Stimulated activated CD4-positive, alpha-beta T cell treated with anti-CD3 and anti-CD28 coated beads, TNF-alpha, amount 100 ng/mL, for 1 hour (primary cell): ENCODE measurements at places on chromosomes 6 and 20.
A peak's percentile ranks its signal among the peaks of the same experiment; 100 is the strongest.

DNA sequence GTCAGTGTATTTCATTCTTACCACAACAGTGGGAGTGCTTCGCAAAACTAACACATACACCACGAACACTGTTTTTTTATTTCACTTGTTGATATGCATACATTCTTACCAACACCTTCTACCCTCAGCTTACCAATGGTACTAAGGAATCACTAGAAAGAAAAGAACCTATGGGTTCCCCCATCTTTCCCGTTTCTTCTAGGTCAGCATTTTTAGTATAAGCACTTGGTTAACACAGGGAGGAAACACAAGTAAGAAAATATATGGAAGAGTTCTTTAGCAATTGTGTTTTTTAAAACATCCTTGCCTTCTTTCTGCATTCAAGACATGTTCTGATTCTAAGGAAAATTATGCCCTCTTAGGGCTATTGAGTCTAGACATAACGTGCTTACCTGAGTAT, 39.9 kb upstream of the EYA4 start:
- DNase-seq = no peak

GRCh38 chr6:149463781-149464180, 21.0 kb downstream of the ZC3H12D start:
- DNase-seq = no peak

DNA sequence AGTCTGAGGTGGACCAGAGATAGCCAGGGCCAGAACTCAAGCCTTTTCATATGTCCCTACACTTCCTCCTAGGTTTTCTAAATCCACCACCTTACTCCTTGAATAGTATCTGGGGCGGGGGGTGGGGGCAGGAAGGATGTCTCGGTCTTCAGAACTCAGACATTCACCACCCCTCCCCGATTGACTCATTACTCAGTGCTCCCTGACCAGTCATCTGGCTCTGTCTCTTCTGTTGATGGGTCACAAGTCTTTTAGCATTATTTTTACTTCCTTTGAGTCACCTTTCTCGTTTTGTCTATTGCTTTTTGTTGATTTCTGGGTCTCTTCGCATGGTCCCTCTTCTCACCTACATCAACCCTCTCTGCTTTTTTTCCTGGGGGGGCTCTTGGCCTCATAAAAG, 23.3 kb downstream of the NOX3 start:
- no peak for DNase-seq

- DNase-seq = no peak
Measured at GRCh38 chr6:16723826-16724225, 37.4 kb downstream of the ATXN1 start.

DNA sequence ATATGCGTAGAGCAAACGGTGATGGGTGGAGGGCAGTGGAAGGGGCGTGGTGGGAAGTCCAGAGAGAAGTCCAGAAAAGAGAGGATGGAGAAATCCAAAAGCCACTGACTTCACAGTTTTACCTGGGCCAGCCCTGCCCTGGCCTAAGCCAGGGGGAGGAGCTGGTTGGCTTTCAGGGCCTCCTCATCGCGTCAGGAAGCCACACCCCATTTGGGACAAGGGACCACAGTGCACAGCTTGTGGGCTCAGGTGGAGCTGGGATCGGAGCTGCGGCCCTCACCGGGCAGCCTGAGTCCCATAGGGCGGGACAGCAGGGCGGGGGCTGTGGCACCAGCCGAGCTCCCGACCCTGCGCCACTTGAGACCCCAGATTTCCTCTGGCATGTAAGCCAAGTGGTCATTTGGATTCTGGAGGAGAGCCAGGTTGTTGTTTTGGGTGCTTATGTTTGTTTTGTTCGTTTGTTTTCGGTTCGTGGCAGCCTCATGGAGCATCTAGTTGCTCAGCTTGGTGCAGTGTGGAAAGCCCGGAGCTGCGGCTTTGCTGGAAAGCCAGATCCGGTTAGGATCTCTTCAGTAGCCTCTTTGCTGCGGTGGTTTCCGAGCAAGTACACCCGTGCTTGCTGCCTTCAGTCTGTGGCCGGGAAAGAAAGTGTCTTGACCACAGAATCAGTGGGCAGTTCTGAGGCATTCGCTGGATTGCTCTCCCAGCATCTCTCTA, 42.2 kb downstream of the RIOK1 start:
- no peak for DNase-seq

GRCh38 chr6:140040396-140040795, 665.9 kb upstream of the CITED2 start:
- no peak for DNase-seq

DNA sequence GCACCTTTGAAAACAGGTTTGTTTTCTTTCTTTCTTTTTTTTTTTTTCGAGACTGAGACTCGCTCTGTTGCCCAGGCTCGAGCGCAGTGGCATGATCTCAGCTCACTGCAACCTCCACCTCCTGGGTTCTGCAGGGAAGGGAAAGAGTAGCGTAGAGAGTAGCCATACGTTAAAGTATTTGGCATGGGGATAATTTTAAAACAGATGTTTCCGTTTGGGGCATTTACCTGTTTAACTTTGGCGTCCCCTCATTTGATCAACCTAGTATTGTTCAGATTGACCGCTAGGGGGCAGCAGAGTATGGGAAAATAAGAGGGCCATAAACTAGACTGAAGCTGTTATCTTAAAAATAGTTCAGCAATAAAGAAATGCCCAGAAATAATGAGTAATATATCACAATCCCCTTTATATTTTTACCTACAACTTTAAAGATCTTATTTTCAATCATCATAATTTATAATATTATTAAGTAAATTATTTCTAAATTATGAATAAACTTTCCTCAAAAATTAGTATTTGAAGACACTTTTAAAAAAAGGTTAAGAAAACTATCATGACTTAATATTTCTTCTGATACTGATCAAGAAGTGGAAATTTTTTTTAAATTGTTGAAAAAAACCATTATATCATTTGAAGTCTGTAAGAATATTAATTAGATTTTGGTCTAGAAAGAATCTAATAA, 7.6 kb upstream of the TAAR9 start:
- peak; percentile 49 for DNase-seq

- DNase-seq = no peak
Measured at GRCh38 chr6:81088145-81088544, 664.3 kb downstream of the TENT5A start.

DNA sequence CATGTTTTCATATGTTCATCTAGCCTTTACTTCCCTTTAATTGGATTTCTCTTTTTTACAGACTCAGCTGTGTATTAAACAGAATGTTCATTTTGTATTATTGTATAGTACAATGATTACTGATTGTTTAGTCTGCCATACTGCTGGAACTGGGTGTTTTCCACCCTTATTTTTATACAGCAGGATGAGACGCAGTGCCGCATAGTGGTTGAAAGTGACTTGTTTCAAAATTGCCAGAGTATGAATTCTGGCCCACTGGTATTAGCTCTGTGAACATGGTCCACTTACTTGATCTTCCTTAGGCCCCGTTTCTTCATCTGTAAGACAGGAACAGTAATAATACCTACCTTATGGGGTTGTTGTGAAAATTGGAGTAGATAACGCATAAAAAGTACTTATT, 22.1 kb downstream of the AFDN start:
- DNase-seq = no peak

DNA sequence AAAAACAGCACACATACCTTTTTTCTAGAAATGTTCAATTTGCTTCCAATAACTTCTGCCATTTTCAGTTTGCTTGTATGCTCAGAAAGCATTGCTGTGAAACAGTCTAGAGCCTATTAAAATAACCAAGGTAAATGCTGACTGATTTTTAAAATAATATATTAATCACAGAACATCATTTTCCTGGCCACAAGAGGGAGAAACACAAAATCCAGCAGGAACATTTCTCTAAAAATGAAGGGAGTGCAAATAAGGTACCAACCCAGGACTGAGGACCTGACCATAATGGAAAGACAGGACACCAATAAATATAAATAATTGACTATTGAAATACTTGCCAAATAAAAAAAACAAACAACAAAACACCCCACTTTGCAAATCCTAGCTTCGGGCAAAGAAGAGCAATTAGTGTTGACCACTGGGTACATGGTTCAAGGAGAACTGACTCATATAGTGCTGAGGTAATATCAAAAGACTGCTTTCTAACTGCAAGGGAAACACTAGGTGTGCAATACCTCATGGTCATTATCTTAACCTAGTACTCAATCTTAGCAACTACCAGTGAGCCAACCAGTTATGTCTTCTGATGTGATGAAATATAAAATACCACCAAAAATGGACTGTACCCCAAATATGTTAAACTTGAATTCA, 42.9 kb downstream of the MDN1 start:
- DNase-seq = no peak

DNA sequence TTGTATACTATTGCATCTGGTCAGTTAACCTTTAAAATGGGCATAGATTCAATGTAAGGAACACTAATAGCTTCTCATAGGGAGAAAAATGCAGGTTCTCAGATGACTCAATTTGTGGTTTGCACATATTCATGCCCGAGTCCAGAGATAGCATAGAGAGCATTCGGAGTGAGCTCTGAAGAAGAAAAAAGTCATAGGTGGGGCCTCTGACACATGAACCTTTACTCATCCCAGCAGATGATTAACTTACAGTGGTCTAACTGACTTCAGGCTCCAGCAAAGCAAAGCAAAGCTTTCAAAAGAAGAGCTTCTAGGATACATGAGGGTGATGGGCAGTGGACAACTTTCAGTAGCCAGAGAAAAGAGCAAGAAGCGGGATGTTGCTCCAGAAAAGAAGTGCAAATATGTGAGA, 55.3 kb upstream of the BTN3A2 start:
- DNase-seq = no peak

- no peak for DNase-seq
Measured at GRCh38 chr6:138161338-138162110, at the start of gene ARFGEF3. ARFGEF3 (plus strand) TSS chr6:138161939; CDS start chr6:138162087, 148 bp downstream.

- DNase-seq = no peak
Measured at GRCh38 chr6:39197521-39197920, 31.8 kb downstream of the KCNK5 start.

- no peak for DNase-seq
Measured at GRCh38 chr6:127854009-127854408, 46.8 kb downstream of the THEMIS start.

DNA sequence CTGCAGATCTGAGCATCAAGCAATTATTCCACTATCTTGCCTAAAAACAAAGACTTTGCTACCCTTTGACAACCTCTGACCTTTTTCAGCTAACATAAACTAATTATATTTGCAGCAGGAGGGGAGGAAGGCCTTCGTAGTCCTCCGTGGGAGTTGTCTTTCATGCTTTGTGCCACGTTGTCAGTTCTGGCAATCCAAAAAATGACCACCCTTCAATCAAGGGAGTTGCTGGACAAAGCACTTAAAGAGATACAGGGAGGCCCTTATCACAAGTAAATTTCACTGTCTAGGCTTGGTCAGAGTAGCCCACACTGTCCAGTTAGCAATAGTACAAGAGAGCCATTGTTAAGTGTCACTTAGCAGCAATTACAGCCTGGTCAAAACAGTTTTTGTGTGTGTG, 578.9 kb downstream of the HAO1 start:
- no peak for DNase-seq

DNA sequence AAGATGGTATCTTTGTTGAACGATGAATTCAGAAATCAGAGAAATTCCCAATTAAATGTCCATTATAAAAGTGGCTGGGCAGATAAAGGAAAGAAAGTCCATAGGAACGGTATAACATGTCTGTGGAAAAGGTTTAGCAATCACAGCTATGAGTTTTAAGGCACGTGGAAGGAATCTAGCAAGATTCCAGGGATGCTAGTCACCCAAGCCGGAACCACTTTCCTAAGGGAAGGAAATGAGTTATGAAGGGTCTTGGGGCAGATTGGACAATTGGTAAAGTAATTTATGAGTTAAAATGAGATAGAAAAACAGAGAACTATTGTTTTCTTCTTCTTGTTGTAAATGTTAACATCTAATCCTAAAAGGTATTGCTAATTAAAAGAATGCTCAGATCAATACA, 384.8 kb downstream of the ADGRB3 start:
- no peak for DNase-seq

DNA sequence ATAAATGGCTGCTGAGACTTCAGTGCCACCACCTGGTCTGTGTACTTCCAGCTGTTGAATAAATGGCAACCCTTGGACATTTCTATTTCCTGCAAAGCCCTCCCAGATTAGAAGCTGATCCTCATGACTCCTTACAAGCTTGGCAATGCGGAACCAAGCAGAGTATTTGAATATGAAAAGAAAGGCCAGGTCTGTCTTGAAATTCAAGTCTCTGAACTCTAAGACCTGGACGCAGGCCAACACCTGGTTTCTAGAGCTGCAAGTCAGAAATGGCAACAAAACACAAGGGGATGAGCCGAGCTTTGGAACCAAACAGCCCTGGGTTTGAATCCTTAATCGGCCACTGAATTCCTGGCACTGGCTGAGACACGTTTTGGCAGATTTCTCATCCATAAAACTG, 353.4 kb downstream of the PTPRT start:
- no peak for DNase-seq

DNA sequence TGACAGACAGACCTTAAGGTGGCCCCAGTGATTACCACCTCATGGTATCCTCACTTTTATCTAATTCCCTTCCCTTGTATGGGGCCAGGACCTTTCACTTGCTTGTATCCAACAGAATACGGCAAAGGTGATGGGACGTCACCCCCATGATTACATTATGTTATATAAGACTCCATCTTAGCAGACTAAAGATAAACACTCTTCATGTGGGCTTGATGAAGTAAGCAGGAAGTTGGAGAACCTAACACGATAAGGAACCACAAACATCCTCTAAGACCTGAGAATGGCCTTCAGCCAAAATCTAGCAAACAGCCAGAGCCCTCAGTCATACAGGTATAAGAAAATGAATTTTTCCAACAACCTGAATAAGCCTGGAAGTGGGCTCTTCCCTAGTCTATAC, 8.0 kb downstream of the SLC17A3 start:
- no peak for DNase-seq

GRCh38 chr6:44044154-44044539, 83.1 kb downstream of the MRPL14 start:
- no peak for DNase-seq

DNA sequence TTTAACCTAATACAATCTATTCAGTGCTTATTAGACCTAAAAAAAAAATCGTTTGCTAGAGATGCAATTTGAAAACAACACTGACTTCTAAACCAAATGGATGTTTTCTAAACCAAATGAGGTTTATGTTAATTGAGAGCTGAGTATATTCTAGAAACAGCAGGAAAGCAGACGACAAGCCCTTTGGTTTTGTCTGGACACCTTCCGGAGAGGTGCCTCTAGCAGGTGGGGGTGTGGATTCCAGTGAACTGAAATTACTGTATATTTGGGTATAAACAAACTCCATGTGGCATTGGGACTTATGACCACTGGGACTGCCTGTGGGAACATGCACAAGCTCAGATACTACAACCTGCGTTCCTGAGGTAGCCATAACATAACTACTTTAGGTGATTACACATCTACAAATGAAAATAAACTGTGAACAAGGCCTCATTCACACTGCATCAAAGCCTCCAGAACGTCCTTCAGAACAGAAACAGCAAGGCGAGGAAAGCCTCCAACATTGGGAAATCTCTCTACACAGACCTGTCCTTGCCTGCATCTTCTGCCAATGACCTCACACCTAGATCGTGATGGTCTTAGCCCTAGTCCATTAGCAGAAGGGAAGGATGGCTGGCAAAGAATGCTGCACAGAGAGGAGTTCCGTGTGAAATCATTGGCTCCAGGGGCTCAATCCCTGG, 206.8 kb upstream of the FOXQ1 start:
- DNase-seq = no peak

- DNase-seq = no peak
Measured at GRCh38 chr20:10467681-10468339, 32.7 kb downstream of the SLX4IP start.

GRCh38 chr6:101517632-101518031, 124.1 kb downstream of the GRIK2 start:
- no peak for DNase-seq
